ENCODE measurements at places on chromosomes 4 and X.

GRCh38 chr4:165106518-165106917, 6.1 kb downstream of the TMEM192 start:
- no peak for DNase-seq

DNA sequence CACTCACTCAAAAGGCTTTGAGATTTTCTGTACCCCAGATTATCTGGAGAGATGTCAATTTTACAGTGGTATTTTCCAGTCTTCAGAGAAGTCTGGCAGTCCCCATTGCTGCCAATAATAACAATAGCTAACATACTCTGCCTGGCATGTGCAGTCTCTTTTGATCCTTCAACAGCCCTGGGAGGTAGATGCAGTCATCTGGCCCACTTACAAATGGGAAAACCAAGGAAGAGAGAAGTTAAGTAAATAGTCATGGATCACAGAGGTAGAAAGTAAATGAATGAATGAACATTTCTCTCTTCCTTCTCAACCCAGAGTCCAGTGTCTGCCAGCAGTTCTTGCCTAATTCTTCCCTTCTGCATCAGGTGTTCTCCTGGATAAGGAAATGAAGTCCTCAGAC, 113.0 kb upstream of the EDNRA start:
- DNase-seq = no peak

DNA sequence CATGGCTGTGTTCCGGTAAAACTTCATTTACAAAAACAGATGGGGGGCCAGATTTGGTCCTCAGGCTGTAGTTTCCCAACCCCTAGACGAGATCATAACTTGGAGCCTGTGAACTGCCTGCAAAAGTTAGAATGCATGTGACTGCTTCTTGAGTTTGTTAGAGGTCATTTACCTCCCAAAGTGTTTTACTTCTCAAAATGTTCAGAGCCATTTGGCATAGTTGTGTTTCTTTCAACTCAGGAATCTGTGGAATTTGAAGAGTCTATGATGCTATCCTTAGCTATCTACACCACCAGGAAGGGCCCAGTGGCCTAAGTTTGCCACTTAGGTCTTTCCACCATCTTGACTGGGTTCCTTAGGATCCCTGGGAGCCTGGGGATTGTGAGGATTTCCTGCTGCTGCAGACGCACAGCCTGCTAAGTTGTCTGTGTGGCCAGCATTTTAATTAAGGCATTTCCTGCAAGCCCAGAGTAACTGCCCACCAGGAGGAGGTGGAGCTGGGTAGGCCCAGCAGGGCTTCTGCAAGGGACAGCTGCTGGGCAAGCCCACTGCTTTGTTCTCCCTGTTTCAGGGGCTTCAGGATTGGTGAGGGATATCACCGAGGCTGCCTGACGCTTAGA, 53.1 kb downstream of the CCNI start:
- DNase-seq = no peak

- no peak for DNase-seq
Observed at GRCh38 chrX:19924285-19924684, 36.9 kb upstream of the SH3KBP1 start.

DNA sequence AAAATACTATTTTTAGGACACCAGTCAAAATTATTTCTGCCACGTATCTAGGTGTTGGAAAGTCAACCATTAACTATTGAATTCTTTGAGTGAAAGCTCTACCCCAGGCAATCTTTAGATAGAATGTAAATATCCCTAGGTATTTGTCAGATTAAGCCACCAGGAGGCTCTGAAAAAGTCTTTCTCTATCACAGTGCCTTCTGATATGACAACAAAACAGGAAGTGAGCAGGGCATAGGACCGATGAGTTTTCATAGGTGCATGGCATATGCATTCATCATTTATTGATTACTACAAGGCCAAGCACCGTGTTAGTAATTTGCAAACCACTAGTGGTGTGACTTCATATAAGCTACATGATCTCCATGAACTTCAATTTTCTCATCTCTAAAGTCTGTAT, 333.6 kb upstream of the F9 start:
- no peak for DNase-seq

DNA sequence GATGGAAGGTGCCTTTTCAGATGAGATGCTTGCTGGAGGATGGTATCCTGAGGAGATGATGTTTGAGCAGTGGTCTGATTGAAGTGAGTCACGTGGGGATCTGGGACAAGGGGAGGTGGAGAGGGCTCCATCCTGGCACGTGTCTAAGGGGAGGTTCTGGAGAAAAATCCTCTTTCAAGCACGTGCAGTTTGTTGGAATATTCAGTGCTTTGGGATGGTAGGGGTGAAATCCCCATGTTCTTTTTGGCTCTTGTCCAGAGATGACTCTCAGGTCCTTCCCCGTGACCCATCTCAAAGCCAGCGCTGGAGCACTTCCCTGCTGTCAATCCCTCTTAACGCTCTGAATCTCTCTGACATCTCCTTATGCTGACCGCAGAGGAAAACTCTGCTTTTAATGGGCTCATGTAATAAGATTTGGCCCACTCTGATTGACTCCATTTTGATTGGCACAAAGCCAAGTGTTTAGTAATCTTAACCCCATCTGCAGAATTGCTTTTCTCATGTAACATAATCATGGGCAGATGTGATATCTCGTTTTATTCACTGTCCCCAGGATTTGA, 10.8 kb upstream of the KLKB1 start:
- no peak for DNase-seq

DNA sequence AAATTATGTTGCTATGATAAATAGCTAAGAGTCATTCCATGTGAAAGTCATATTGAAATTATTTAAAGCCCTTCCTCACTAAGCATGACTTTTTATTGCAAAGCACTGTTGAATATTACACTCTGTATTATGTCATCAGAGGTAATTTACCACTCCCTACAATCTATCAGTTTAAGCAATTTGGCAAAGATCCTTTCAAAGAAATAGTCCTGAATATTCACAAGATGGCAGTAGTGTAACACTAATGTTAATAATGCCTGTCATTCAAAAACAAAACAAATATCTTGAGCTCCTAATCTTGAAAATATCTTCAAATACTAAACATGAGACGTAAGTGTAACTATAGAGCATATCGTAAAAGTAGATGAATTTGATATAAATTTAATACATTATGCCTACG, 208.6 kb upstream of the TECRL start:
- DNase-seq = no peak

DNA sequence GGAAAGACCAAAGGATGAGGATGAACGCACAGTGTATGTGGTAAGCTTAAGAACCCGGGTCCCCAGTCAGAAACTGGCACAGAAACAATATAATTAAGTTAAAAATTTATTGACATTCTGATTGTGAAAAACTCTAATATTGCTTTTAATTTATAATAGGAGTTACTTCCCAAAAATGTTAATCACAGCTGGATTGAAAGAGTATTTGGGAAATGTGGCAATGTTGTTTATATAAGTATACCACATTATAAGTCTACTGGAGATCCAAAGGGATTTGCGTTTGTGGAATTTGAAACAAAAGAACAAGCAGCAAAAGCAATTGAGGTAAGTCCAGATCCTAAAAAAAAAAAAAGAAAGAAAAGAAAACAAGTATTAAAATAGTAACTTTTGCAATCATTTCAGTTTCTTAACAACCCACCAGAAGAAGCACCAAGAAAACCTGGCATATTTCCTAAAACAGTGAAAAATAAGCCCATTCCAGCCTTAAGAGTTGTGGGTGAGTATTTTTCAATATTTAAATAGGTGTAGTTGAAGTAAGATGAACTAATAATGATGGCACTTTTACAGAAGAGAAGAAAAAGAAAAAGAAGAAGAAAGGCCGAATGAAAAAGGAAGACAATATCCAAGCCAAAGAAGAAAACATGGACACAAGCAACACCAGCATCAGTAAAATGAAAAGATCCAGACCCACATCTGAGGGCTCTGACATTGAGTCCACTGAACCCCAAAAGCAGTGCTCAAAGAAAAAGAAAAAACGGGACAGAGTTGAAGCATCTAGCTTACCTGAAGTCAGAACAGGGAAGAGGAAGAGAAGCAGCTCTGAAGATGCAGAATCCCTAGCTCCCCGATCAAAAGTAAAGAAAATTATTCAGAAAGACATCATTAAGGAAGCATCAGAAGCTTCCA, 9.9 kb downstream of the LARP7 start:
- DNase-seq = no peak

DNA sequence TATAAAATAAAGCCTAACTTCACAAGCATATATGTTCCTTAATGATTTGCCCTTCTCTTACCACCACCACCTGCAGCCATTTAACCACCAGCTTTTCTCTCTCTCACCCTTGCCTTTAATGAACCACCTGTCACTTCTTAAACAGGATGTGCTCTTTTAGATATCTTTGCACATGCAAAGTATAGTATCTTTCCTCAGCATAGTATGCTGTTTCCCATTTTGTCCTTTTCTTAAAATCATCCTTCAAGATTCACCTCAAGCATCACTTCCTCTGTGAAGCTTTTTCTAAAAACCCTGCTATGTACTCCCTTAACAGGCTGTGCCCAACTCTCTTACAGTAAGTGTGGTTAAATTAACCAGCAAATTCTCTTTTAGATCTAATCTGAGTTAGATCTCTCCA, 8.2 kb upstream of the CNOT6L start:
- DNase-seq = no peak

- DNase-seq = no peak
Observed at GRCh38 chr4:142715727-142716126, 130.4 kb downstream of the INPP4B start.

DNA sequence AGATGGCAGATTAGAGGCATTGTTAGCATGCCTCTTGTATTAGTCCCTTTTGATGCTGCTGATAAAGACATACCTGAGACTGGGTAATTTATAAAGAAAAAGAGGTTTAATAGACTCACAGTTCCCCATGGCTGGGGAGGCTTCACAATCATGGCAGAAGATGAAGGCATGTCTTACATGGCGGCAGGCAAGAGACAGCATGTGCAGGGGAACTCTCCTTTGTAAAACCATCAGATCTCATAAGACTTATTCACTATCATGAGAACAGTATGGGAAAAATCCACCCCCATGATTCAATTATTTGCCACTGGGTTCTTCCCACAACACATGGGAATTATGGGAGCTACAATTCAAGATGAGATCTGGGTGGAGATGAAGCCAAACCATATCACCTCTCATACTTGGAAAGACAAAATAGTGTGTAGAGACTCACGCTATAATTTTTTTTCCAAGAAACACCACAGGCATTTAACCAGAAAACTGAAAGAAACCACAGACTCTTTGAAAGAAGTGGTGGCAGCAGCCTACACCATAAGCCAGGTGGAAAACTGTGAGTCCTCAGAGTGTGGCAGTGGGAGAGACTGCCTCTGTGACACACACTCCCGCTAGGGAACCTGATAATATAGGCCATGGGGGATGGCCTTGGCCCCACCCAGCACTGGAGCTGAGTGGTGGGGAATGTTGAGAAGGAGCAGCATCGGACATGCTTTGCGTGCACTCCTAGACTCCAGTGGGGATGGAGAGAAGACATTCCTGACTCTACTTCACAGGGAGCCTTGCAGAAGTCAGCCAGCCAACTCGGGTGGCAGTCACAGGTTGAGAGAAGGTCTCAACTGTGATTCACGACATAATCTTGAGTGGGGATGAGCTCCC, 51.5 kb downstream of the SLC2A9 start:
- DNase-seq = no peak

Measured in CD8-positive, alpha-beta T cell (primary cell).